ENCODE measurements at places on chromosomes 6 and 20.

DNA sequence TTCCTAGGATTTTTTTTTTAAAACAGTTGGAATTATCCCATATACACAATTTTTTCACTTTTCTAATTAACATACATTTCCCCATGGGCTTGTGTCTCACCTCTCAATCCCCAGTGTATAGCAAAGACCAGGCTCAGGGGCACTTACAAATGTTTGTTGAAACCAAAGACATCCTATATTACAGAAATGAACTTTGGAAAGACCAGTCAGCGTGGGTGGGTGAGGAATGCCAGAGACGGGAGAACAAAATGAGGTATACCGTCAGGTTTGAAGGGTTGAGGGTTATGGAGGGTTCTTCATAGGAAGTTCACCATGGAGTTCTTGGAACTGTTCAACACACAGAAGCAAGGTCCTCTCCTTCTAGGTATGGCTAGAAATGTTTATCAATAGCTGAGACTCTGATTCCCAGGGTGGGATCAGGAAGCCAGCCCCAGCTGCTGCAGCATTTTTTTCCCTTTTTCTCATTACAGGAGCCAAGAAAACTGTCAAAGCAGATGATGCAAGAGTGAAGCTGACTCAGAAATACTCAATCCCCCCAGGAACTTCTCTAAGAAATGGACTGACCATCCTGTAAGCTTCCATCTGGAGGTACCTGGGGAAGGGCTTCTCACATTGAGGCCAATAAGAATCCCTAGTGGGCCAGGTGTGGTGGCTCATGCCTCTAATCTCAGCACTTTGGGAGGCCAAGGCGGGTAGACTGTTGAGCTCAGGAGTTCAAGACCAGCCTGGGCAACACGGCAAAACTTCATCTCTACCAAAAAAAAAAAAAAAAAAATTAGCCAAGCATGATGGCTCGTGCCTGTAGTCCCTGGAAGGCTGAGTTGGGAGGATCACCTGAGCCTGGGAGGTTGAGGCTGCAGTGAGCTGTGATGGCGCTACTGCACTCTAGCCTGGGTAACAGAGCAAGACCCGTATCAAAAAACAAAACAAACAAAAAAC lies 15.9 kb upstream of the TBC1D20 start:
- DNase-seq: no peak

- no peak for DNase-seq
Measured at GRCh38 chr20:49935746-49936152, 448 bp upstream of the RNF114 start.

DNA sequence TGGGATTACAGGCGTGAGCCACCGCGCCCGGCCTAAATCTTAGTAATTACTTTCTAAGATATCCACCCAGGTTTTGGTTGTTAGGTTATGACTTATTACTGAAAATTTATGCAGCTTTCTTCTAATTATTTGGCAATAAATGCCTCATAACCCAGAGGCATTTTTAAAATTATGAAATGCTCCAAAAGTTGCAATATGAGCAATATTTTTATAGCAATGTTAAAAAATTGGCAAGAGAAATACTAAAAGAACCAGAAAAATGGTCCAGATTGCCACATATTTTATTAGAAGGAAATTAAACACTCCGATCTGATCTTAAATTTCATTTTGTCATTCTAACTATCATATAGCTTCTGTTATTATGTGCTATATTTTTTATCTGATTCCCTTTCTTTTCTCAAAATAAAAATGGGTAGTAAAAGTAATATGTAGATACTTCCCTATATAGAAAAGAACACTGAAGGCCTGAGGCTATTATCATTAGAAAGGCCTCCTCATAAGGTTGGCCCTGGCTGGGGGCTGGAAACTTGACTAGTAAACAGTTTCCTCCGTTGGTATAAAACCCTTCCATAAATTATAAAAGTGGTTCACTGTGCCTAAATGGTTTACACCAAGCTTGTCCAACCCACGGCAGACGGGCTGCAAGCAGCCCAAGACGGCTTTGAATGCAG lies 22.1 kb downstream of the BLOC1S5 start:
- no peak for DNase-seq

DNA sequence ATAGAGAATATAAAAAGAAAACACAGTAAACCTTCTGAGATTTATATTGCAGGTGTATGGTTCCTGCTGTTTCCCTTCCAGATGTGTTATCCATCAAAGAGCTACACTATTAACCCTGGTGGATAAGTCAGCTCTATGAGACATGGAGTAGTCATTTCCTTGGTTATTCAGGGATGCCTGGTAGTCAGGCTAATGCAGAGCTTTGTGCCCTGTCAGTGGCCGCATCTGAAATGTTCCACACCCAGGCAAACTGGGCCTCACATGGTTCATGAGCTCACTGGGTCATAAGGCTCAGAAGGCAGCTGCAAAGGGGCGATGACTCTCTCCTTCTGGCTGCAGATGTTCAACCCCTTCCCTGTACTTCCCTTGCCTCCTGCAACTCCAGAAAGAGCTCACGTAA lies 473.6 kb downstream of the EPHA7 start:
- no peak for DNase-seq

DNA sequence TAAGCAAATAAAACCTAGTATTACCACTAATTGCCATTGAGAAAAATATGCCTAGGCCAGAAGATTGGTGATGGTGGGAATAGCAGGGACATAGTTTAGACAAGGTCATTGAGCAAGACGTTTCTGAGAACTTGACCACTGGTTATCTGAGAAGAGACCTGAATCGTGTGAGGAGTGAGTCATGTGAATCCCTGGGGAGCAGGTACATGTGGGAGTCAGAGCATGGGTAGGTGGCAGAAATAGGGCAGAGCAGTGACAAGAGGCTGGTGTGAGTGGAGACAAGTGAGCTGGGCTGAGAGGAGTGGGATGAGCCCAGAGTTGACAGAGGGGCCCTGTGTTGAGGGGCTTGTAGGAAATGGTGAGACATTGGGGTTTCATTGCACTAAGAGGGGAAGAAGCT lies 16.4 kb downstream of the MICA start:
- no peak for DNase-seq

DNA sequence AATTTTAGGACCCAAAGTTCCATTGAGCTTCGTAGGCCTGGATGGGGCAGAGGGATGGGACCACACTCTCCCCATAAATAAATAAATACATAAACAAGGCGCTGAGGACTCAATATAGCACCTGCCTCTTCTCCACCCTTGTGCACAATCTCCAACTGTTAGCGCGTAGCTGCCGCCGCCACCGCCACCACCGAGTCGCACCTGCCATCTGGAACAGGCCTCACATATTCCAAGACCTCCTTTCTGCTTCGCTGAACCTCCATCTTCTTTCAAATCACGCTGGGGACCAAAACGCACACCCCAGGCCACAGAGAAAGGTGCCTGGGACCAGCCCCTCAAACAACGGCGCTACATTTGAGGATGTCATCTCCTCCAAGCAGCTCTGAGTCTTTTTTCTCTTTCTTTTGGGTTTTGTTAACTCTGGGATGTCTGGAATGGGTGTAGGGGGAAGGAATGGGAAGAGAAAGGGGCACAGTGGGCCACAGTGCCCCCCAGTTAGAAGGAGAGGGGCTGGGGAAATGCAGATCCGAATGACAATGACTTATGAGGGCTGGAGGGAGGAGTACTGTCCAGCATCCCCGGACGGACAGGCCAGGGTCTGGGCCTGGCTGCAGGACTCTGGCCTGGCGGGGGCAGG lies 49.7 kb downstream of the NOL4L start:
- DNase-seq: no peak

DNA sequence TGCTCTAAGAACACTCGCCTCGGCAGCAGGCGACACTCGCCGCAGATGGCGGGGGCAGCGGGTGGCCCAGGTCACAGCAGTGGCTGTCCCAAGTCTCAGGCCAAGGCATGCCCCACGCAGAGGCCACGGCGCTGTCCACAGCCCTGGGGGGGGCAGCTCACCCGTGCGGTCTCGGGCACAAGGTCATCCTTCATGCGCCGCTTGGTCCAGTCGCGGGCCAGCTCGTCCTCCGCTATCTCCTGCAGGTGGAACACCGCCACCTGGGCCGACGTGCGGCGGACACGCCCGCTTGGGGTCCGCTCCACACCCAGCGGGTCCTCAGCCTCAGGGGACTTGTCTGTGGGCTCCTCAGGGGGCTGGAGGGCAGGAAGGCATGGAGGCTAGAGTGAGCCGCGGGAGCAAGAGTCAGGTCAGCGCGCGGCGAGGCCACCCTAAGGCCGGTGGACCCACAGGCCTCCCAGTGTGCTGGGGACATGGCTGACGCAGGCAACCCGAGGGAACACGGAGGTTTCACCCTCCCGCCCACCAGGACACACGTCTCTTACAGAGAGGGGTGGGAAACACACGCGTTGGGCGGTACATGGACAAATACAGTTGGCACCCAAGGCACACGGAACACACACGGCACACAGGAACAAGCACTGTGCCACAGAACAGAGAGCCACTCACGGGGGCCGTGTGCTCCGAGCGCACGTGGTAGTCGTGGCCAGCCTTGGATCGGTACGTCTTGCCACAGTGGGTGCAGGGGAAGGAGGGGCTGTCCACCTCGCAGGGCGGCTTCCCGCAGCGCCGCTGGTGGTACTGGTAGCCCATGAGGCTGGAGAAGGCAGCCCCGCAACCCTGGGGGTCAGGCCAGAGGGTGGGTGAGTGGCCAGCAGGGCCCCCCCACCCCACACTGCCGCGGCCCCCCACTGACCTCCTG lies 6.5 kb upstream of the UCKL1 start:
- DNase-seq: no peak

GRCh38 chr6:11833626-11834592 lies 55.3 kb upstream of the ADTRP start:
- no peak for DNase-seq

GRCh38 chr20:34302312-34302722 lies 838 bp downstream of the AHCY start:
- DNase-seq: no peak

DNA sequence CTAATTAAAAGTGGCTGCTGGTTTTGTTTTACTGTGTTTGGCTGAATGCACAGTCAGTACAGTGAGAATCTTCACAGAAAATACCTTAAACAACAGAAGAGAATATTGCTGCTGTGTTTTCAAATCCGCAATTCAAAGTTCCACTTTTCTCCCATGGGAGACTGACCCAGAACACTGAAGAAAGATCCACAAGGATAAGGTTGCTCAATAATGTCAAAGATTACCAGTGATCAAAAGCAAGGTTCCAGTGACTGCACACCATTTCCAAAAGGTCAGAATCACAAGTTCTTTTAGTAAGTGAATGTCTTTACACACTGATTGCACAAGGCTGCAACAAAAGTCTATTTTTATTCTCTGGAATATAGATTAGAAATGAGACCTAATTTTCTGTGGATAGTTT lies 82.3 kb downstream of the EPHA7 start:
- DNase-seq: no peak

DNA sequence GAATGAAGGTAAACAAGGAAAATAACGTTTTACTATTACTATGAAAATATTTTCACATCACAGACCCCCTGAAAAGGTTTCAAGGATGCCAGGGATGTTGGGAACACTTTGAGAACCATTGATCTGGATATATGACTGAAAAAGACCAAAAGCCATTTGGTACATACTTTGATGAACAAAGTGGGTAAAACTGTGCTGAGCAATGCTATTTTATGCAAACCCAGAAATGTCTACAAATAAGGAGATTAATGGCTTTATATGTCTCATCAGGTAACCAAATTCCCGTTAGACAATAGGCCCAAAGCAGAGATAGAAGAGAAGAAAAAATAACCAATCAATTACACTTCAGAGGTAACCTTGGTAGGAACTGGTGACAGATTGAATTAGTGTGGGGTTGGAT lies 101.4 kb upstream of the CNKSR3 start:
- no peak for DNase-seq

GRCh38 chr6:15538766-15539495 lies 123.9 kb downstream of the DTNBP1 start:
- DNase-seq: no peak

DNA sequence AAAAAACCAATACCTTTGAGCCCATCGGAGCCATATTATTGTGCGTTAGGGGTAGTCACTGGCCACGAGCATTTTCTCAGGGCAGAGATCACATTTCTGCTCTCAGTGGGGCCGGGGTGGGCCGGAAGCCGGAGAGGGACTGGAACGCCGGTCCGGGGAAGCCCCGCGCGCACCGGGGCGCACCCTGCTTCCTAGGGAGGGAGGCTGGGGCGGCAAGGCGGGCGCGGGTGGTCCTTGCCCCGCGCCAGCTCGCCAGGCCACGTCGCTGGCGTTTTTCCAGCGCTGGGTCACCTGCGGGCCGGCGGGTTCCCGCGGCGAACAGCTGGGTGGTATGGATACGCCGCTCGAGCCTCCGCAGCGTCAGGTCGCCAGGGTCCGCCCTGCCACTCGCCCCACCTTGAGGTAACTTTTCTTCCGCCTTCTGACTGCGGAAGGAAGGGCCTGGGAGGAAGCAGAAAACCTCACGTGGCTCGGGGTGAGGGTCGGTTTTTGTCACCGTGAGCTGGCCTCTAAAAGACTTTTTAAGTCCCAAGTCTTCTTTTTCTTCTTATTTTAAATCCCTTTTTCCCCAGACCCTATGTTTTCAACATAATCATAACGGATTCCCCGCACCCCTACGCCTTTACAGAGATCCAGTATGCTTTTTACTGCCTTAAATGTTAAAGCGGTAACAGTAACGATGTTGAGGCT lies 2.7 kb upstream of the EEF1A1 start:
- DNase-seq: peak; percentile 12

DNA sequence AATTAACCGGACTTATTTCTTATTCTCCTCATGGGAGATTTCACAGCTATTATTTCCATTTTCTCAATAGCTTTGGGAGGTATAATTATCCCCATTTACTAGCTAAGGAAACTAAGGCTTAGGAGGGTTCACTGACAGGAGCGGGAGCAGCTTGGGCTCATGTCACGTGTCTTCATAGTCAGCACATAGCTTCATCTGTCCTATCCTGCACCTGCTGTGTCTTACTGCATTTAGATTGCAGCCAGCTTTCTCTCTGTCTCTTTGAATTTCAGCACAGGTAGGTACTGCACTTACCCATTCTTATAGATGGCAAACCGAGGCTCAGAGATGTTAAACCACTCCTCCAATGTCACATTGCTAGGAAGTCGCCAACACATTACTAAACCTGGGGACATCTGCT lies 839.9 kb downstream of the MAFB start:
- no peak for DNase-seq

DNA sequence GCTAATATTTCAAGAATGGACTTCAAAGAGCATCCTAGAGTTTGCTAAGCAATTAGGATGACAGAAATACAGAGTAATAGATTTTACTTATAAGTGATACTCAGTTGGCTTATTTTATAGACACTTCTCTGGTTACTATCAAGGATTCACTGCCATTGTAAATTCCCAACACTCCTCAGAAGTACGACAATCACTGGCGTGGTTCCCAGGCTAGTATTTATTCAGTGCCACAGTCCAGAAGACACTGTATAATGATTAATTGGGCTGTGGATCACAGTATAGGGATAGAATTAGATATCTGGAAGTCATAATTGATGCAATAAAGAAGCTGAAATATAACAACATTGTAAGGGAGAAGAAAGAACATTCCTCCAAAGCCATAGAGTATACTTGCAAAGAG lies 15.7 kb downstream of the MANEA start:
- no peak for DNase-seq

- no peak for DNase-seq
Measured at GRCh38 chr6:35508027-35508426, 4.7 kb downstream of the TULP1 start.

Data from posterior cingulate gyrus (tissue), 11 donors.